ENCODE measurements at places on chromosomes 5 and 9.

- DNase-seq = no peak
Measured at GRCh38 chr9:34691936-34692315, 850 bp upstream of the CCL19 start.

DNA sequence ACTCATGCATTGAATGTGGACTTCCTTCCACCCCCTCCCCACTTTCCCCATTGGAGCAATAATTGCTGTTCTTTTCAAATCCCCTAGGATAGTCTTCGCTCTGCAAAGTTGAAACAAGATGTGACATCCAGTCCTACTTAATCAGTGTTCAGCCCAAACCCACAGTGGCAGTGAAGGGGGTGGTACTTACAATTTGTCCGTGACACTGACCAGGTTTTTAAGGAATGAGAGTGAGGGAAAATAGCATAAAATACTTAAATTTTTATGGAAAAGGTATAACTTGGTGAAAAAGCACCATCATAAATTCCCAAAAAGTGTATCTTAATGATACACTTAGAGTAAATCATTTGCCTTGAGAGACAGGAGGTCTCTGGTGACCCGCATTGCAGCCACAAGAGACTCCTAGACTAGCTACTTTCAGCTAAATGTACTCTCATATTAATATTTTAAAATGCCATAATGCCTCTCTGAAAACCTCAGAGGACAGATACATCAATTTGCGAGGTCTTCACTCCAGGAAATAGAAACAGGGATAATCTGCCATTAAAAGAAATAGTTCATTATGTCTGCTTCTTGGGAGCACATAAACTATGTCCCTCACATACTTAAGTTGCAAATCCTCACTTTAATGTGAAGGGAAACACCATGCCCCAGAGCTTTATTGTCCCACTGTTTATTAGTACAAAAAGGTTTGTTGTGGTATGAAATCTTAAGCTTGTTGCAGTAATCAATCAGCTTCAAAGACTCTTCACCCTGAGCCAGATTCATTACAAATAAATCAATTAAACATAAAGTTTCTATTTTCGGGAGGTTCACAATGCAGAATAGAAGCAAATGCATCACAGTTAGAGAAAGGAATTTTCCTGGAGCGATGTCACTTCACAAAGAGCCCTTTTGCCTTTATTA lies 343.6 kb upstream of the ISL1 start:
- no peak for DNase-seq

- peak; percentile 68 for DNase-seq
Measured at GRCh38 chr5:98927242-98927988, 1.4 kb downstream of the CHD1 start.

DNA sequence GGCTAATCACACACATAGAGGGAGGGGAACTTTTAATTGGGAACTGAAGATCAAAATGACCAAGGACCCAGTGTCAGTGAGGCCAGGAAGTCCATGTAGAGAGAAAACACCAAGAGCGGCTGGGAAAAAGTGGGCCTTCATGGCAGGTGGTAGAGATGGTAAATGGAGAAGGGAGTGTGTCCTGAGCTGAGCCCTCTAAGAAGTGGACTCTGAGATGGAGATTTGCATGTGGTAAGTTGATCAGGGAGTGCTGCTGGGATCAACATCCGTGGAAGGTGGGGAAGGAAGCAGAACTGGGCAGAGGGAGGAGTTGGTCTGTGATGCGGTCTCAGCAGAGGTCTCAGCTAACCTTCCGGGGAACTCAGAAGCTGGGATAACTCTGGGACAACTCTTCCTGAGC lies 18.9 kb upstream of the PDZD2 start:
- DNase-seq = no peak

- no peak for DNase-seq
Measured at GRCh38 chr5:149348518-149348917, 3.2 kb downstream of the GRPEL2 start.

DNA sequence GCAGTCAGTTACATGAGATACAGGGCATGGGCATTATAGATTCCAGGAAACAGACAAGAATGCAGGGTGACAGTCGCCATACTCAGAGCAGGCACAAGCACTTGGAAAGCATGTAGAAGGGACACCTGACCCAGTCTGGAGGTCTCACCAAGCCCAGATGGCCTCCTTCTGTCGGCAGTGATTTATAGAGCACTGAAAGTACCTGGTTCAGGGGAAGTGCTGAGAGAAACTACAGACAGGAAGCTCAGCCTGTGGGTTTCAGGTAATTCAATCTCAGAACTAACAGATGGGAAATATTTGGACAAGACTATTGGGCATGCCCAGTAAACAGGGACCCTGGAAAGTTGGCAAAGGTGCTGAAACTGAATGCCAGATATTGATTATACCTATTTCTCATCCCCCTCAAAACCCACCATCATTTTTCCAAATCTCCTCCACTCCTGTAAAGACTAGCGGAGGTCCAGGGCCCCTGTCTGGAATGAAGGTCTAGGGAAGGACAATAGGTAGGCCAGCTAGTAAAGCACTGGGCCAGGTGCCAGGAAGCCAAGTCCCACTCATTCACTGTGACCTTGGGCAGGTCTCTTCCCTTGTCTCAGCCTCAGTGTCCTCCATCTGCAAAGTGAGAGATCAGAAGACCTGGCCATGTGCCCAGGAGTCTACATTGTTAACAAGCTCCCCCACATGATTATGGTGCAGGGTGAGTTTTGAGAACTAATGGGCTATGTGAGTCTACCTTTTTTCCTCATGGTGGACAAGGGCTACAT lies 26.9 kb downstream of the KLHL3 start:
- DNase-seq = no peak

DNA sequence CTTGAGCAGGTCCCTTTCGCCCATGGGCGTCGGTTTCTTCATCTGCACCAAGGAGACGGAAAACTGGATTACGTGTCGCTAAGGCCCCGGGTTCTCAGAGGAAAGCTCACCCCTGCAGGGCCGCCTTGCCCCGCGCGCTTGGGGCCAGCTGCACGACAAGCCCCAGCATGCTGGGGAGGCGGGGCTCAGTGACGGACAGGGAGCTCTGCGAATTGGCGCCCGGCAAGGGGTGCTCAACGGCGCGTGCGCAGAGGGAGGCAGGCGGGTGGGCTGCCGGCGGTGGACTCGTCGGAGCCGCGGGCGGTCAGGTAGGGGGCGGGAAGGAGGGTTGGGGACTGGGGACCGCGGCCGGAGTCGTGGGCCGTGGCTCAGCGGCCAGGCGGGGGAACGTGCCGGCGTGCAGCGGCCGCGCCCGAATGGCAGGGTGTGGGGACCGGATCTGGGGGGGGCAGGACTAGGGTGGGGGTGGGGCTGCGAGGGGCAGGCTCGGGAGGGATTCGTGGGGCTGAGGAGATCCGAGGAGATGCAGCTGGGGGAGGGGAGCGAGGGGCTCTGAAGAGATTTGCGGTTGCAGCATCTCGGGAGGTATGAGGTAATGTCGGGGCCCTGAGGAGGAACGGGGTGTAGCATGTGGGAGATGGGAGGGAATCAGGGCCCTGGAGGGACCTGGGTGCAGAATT lies at the start of gene TRIM32:
TRIM32 (plus strand) TSS at position 232 of the 680 bp plus-strand sequence. CDS start 10,438 bp downstream, outside the sequence.
- DNase-seq = peak; percentile 95
